M059J (cell line): ENCODE measurements at places on chromosomes 11 and 22. TPM values are rescaled to one million over a fixed set of nuclear protein-coding genes. Genes with fewer than 3 reads are reported as not detected.
A peak's percentile ranks its signal among the peaks of the same experiment; 100 is the strongest.

DNA sequence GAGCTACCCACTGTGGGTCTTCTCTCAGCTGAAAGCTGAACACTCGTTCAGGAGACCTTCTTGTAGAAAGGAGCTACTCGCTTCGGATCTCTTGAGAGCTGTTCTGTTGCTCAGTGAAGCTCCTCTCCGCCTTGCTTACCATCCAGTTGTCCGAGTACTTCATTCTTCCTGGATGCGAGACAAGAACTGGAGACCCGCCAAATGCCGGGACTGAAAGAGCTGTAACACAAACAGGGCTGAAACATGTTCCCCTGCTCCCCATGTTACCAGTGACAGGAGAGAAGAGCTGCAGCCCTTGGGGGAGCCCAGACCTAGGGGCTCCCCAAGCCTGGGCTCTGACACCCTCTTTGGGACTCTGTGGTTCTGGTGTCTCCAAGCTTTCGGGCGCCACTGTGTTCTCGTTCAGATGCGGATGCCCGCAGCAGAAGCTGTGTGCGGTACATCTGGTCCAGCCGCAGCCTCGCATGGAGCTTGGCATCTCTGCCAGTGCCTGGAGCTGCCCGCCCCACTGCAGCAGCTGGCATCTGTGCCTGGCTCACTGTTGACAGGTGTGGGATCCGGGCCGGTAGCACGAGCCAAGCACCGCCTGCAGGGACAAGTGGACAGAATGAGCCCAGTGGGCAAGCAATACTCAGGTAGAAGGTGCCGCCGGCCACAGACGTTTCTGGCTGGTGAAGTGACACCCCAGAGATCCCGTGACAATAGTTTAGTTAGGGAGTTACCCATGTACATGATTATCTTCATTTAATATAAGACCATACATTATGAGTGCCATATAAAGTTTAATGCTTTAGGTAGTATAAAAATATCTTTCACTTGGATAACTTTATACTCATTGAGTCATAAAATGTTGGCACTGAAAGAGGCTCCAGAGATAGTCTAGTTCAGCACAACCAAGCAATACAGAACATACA is 49.1 kb downstream of the EMSY start:
- DNase-seq = no peak

- no peak for DNase-seq
These were observed 14.3 kb downstream of the PLAAT5 start for GRCh38 chr11:63476618-63477017.

DNA sequence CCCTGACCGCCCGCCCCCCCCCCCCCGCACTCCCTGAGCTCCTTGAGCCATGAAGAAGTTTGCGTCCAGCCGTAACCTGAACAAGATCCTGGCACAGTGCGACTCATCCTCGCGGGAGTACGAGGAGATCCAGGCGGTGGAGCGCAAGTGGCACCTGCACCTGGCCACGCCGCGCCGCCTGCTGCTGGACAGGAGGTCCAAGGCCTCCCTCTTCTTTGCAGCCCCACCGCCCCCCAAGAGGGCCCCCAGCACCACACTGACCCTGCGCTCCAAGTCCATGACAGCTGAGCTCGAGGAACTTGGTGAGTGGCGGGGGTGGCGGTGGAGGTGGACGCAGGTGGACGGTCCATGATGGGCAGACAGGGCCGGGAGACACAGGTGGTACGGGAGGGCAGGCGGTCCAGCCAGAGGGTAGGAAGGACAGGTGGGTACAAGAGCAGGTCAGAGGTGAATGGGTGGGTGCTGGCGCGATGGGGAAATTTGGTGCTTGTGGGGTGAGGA is 32.1 kb upstream of the ACR start:
- no peak for DNase-seq

- DNase-seq = no peak
These were observed 1246.6 kb downstream of the FAM181B start for GRCh38 chr11:81487109-81487508.

GRCh38 chr22:37298748-37299495 is 16.6 kb downstream of the CYTH4 start:
- DNase-seq = no peak

DNA sequence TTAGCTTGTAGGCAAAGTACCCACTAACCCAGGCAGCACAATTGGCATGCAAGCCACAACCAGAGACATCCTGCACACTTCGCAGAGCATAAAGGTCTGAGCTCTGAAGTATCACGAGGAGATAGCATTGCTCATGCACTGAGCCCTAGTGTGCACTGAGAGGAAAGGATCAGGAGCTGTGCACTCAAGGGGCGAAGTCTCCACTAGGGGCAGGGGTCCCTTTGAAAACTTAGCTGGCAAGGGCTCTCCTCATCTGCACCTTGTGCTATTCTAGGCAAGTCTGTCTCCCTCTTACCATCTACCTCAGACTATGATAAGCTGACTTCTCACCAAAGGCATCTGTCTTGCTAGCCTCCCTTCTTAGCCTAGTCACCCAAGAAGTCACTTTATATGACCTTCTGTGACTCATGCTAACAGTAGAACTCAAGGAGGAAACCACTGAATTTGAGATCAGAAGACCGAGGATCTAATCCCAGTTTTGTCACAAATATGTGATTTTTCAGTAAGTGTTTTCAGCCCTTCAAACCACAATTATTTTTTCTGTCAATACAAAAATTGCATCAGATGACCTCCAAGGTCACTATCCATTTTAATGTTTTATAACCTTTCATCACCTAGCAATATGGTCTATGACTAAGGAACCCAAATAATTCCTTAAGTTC is 1078.0 kb downstream of the NTM start:
- DNase-seq = peak; percentile 71

DNA sequence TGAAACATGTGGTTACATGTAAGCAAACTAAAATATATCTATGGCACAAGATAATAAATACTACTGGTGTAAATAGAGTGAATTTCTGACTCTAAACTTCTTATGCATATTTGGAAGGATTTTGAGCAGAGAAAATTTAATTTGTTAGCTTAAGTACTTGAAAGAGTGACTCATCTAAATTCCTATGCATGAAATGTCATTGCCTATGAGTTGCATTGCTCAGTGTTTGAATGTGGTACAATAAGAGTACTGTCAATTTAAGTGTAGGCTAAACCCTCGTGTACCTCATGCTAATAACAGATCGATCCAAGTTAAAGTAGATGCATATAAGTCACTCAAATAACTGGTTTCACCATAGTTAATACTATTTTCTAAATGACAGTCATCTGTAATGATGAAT is 5.3 kb upstream of the CARD18 start:
- peak; percentile 65 for DNase-seq

- peak; percentile 49 for DNase-seq
These were observed 50.4 kb downstream of the FAM83F start for GRCh38 chr22:40044870-40045834.

DNA sequence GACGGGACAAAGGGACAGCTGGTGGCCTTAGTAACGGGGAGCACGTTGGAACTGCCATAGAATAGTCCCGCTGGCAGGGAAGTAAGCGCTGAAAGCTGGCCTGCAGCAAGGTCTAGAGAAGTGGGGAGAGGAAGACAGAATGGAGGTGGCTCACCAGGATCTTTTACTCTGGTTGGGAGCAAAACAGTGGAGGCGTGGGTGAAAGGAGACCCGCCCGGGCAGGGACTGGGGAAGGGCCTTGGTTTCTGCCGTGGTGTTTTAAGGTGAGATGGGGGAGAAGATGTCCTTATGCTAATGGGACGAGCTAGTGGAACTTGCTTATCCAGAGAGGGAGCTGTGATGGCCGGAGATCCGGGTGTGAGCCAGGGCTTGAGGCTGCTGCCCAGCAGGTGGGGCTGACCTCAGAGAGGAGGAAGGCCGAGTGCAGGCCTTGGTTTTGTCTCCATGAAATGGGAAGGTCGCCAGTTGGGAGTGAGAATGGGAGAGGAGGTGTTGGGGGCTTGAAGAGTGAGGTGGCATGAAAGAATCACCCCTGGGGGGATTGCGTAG is 56.4 kb upstream of the CTTN start:
- no peak for DNase-seq

DNA sequence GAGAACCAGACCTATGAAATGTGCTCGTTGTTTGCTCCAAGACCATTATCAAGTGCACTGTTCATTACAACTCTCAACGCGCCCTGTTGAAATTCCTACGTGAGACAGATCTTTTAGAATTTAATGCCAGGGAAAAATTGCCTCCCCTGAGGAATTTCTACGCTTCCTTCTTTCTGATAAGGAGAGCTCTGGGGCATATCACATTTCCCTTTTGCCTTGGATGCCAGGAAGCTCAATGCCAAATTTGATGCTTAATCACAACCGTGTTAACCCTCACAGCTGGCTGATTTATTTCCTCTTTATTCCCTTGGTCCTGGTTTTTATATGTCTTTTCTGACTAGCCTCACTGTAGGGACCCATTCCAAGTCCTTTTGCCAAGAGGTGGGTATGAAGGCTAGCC is 109.4 kb downstream of the MICAL2 start:
- peak; percentile 27 for DNase-seq

- peak; percentile 32 for DNase-seq
These were observed 58.8 kb downstream of the PDGFD start for GRCh38 chr11:104105155-104105554.

- no peak for DNase-seq
These were observed 193.6 kb downstream of the FAM76B start for GRCh38 chr11:95595973-95596489.

DNA sequence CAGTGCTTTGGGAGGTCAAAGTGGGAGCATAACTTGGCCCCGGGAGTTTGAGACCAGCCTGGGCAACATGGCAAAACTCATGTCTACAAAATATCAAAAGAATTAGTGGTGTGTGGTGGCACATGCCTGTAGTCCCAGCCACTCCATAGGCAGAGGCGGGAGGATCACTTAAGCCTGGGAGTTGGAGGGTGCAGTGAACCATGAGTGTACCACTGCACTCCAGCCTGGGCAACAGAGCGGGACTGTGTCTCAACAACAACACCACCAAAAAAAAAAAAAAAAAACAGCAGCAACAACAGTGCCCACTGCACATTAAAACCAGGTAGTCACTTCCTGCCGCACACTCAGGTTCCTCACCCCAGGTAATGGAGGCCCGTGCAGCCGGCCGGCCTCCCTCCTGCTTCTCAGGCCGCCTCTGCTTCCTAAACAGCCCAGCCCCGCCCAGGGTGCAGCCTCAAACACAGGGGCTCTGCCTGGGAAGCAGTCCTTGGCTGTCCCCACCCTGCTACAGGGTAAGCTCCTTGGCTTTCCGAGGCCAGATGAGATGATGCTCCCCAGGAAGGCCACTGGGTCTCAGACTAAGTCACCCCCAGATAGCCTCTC is 318.3 kb downstream of the SHANK2 start:
- no peak for DNase-seq

DNA sequence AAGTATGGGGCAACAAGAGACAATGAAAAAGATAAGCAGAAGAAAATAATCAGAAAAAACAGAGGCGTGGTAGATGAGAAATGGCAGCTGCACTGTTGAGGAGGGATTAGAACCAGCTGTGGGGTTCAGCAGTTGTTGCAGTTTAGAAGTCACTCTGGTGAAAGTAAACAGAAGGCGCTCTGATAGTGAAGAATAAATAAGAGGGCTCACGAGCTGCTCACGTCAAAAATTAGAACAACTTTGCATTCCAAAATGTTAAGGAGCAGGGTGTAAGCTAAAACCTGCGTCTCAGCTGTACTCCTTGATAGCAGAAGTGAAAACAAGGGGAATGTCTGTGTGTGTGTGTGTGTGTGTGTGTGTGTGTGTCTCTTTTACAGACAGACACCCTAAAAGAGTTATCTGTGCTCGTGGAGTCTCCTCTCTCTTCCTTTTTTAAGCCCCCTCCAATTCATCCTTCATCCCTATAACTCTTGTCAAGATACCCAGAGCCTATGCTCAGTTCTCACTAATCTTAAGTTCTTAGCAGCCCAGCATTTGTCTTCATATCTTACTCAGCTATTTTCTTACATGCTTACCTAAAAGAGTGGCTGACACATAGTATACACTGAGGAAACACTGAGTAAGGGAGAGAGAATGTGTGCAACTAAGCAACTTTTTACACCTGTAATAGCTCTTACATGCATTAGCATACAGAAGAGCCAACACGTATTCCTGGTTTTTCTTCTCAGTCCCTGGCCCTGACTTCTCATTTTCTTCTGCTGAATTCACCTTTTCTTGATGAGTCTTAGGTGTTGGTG is 8.9 kb downstream of the TTC17 start:
- DNase-seq = no peak

GRCh38 chr11:112731538-112731937 is 229.7 kb upstream of the NCAM1 start:
- DNase-seq = no peak

DNA sequence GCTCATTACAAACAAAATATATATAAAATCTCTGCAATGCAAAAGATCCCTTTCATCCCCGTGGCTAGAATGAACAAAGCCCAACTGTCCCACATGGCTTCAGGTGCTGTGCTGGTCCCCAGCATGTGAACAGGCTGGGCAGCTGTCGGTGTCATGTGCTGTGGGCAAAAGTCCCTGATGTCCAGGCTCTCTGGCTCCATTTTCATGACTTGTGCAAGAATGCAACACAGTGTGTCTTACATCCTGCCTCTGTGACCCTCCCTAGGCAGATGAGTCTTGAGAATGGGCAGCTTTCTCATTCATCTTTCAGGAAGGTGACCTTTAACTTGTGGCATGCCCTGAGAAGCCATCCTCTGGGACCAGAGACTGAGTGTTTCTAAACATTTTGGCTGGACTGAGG is 14.5 kb downstream of the GUCD1 start:
- DNase-seq = no peak

GRCh38 chr11:95294701-95295100 is 63.7 kb upstream of the SESN3 start:
- DNase-seq = no peak

DNA sequence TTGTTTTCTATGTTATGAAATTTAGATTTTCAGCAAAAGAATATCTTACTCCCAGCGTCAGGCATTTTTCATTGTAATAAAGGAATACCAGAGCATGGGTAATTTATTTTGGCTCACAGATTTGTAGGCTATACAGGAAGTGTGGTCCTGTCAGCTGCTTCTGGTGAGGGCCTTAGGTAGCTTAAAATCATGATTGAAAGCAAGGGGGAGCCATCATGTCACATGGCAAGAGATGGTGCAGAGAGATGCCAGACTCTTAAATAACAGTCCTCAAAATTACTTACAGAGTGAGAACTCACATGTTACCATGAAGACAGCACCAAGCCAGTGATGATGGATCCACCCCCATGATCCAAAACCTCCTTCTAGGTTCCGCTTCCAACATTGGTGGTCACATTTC is 825.0 kb upstream of the CHORDC1 start:
- no peak for DNase-seq

Gene EWSR1
- total RNA-seq = 179 and 188 TPM in 2 replicates

Gene PMM1
- 13.4 and 15.8 TPM in 2 replicates for total RNA-seq

Gene ZNF214
- total RNA-seq = 1.4 and 6.2 TPM in 2 replicates

Gene OR4P4
- not detected in 2 replicates for total RNA-seq

Gene ART1
- total RNA-seq = not detected in 2 replicates

Gene TMEM109
- total RNA-seq = 47.7 and 77.7 TPM in 2 replicates

Gene NXF1
- total RNA-seq = 23.2 and 30.0 TPM in 2 replicates

Gene OR9Q1
- total RNA-seq = not detected in 2 replicates

Gene LTBP3
- 15.1 and 27.3 TPM in 2 replicates for total RNA-seq
